ENCODE measurements at places on chromosomes 2 and 18. TPM values are rescaled to one million over a fixed set of nuclear protein-coding genes. Genes with fewer than 3 reads are reported as not detected.

The SLC16A14 gene
- total RNA-seq: 0.49 TPM

The EPHA4 gene
- total RNA-seq: 13.9 TPM

The DSC2 gene
- total RNA-seq: 0.82 TPM

The CMPK2 gene
- total RNA-seq: 11.0 TPM

The CNTNAP5 gene
- not detected for total RNA-seq

The ARMC9 gene
- 94.4 TPM for total RNA-seq

The ICA1L gene
- total RNA-seq: 8.9 TPM

The LYPD6 gene
- not detected for total RNA-seq

The TXNDC2 gene
- total RNA-seq: 0.16 TPM

The B3GNT7 gene
- total RNA-seq: 0.27 TPM

The IL36RN gene
- total RNA-seq: not detected

The ASPRV1 gene
- total RNA-seq: not detected

The FSHR gene
- total RNA-seq: not detected

The CTAGE1 gene
- not detected for total RNA-seq

The TP53I3 gene
- total RNA-seq: 22.3 TPM

The TSPYL6 gene
- 0.25 TPM for total RNA-seq

The TRIM54 gene
- total RNA-seq: not detected

The VSNL1 gene
- total RNA-seq: 0.90 TPM

The ITSN2 gene
- 32.4 TPM for total RNA-seq

The RHOB gene
- total RNA-seq: 82.0 TPM

The ARHGAP15 gene
- not detected for total RNA-seq

The COL4A4 gene
- 1.1 TPM for total RNA-seq

The OR6B2 gene
- not detected for total RNA-seq

The GLI2 gene
- 5.3 TPM for total RNA-seq

The REG1B gene
- not detected for total RNA-seq

The NT5C1B gene
- not detected for total RNA-seq

The GULP1 gene
- 42.7 TPM for total RNA-seq

The TEX44 gene
- not detected for total RNA-seq

The MYOM1 gene
- 0.90 TPM for total RNA-seq

The C2orf72 gene
- not detected for total RNA-seq

The C18orf54 gene
- total RNA-seq: 12.7 TPM

The STAT4 gene
- total RNA-seq: 0.54 TPM

The ABCB6 gene
- 10.1 TPM for total RNA-seq
